Stimulated activated effector memory CD8-positive, alpha-beta T cell treated with anti-CD3 and anti-CD28 coated beads, Interleukin-12 subunit alpha, Interleukin-12 subunit beta, amount 100 ng/mL, for 72 hours (primary cell): ENCODE measurements at places on chromosomes 1 and 21.
A peak's percentile ranks its signal among the peaks of the same experiment; 100 is the strongest.

- DNase-seq, result no peak
Observed at GRCh38 chr1:96164053-96164452, 557.5 kb upstream of the PTBP2 start.

- no peak for DNase-seq
Observed at GRCh38 chr1:63678200-63678599, 85.0 kb downstream of the PGM1 start.

- peak; percentile 92 for DNase-seq
Observed at GRCh38 chr1:43367904-43368645, at the start of gene ELOVL1. Gene ELOVL1 (minus strand): TSS chr1:43368011. CDS start chr1:43365609, 2,402 bp downstream.

DNA sequence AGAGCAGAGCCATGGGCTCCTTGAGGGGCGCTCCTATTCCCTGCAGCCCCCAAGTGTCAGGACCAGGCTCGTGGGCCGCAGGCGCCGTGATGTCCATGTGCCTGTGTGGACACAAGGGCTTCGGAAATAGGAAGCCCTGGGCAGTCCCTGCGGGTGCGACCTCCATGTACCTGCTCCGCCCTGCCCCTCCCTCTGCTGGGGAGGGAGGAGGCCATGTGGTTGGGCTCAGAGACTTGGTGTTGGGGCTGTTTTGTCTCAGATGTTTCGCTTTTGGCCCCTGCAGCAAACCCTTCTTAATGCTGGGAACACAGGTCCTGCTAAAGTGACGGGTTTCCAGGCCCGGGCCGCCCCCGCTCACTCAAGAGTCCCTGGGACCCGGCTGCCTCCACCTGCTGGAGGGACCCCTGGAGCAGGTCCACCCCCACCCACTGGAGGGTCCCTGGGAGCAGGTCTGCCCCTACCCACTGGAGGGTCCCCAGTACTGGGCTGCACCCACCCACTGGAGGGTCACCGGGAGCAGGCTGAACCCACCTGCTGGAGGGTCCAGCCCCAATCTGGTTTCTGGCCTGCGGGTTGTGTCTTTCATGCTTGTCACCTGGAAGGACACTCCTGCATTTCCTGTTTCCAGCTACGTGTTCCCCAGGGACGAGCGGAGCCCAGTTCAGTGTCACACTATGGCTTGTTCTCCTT, 156.5 kb downstream of the PEX14 start:
- DNase-seq, result no peak

- no peak for DNase-seq
Observed at GRCh38 chr1:2151252-2151651, 43.3 kb downstream of the FAAP20 start.
